ENCODE measurements at places on chromosomes 1 and 21. TPM values are rescaled to one million over a fixed set of nuclear protein-coding genes. Genes with fewer than 3 reads are reported as not detected.

- H3K4me3 ChIP-seq = no peak overlapping the region
- peak; percentile 73 for DNase-seq
- no peak overlapping the region for H3K27ac ChIP-seq
- no peaks in the 10 kb centered on the region for H3K27me3 ChIP-seq
Measured at GRCh38 chr1:116498789-116499628, 71.8 kb downstream of the CD58 start.

The RGS13 gene
- total RNA-seq = not detected

DNA sequence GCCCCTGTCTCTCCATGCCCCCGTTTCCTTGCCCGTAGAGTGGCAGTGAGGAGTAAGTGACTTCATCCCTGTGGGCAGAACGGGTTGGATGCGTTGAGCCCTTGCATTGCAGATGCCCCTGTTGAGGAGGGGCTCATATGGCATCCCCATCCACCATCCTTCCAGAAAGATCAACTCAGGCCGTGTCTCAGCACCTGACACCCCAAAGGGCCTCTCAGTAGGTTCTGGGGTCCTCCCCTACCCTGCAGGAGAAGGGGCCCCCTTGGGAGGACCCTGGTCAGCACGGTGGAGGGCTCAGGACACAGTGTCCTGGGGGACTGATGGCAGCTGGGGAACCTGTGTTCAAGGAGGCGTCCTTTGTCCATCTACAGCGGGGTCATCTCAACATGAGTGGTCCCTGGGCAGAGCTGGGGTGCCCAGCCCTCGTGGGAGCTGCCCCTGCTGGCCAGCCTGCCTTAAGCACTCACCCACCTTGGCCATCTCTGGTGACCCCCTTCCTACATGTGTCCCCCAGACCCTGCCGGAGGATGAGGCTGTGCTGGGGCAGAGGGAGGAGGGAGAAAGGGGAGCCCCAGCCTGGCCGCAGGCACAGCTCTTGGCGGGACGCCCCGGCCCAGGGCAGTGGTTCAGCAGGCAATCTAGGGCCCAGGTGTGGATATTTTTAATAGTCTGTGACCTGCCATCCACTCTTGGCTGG, 48.2 kb upstream of the ACTRT2 start:
- no peaks in the 10 kb centered on the region for H3K4me1 ChIP-seq
- no peak overlapping the region for H3K27ac ChIP-seq
- no peaks in the 10 kb centered on the region for H3K36me3 ChIP-seq

DNA sequence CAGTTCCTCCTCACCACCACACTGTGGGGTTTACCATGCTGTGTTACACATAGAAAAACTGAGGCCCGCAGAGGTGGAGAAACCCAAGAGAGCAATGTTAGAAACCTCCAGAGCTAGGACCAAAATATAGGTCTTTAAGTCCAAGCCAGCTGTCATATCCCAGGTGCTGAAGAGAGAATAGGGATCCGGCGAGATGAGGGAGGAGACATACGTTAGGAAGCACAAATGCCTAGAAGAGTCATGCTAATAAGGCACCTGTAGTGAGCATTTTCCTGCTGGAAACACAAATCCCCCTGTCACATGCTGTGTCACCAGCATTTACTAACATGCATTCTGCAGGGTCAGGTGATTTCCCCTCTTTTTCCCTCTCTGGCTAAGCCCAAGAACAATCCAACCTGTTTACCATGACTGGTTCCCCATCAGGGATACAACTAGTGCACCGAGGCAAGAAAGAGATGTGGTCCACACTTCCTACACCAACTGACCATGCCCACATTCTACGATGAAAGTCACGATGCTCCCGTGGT, 168.6 kb upstream of the CAMK1G start:
- H3K27me3 ChIP-seq = no peaks in the 10 kb centered on the region
- no peak overlapping the region for H3K4me3 ChIP-seq
- H3K27ac ChIP-seq = peak overlapping the region; percentile 96
- no peak for DNase-seq
- H3K36me3 ChIP-seq = no peaks in the 10 kb centered on the region

DNA sequence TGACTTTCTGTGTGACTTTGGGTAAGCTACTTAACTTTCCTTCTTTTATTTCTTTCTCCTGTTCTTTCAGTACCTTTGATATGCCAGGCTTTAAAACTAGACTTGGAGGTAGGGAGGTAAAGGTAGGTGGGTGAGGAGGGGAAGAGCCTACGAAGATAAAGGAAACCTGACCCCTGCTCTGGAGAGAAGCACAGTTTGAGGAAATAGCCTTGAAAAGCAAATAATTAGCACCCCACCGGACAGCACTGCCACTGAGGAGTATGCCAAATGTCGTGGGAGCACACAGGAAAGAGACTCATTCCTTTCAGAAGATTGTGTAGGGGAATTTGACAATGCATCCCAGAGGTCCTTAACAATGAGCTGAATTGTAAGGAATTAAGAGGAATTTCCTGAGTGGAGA, 65.2 kb upstream of the SPAG17 start:
- no peak overlapping the region for H3K27ac ChIP-seq
- H3K4me1 ChIP-seq = no peaks in the 10 kb centered on the region
- no peaks in the 10 kb centered on the region for H3K36me3 ChIP-seq

GRCh38 chr1:219283541-219283940, 109.9 kb downstream of the LYPLAL1 start:
- H3K27ac ChIP-seq = no peak overlapping the region
- H3K4me3 ChIP-seq = no peak overlapping the region
- no peaks in the 10 kb centered on the region for H3K4me1 ChIP-seq
- DNase-seq = no peak
- H3K36me3 ChIP-seq = no peaks in the 10 kb centered on the region

The CELA2B gene
- not detected for total RNA-seq

GRCh38 chr1:89546082-89546889, 21.7 kb downstream of the LRRC8B start:
- peaks cover 5% of the 10 kb centered on the region for H3K36me3 ChIP-seq
- peak overlapping the region; percentile 91 for H3K27ac ChIP-seq
- no peaks in the 10 kb centered on the region for H3K27me3 ChIP-seq

Measured in MCF 10A (cell line).